CD4-positive, alpha-beta T cell treated with Interleukin-17A for 1 hour (primary cell): ENCODE measurements at places on chromosomes 7 and 10.

DNA sequence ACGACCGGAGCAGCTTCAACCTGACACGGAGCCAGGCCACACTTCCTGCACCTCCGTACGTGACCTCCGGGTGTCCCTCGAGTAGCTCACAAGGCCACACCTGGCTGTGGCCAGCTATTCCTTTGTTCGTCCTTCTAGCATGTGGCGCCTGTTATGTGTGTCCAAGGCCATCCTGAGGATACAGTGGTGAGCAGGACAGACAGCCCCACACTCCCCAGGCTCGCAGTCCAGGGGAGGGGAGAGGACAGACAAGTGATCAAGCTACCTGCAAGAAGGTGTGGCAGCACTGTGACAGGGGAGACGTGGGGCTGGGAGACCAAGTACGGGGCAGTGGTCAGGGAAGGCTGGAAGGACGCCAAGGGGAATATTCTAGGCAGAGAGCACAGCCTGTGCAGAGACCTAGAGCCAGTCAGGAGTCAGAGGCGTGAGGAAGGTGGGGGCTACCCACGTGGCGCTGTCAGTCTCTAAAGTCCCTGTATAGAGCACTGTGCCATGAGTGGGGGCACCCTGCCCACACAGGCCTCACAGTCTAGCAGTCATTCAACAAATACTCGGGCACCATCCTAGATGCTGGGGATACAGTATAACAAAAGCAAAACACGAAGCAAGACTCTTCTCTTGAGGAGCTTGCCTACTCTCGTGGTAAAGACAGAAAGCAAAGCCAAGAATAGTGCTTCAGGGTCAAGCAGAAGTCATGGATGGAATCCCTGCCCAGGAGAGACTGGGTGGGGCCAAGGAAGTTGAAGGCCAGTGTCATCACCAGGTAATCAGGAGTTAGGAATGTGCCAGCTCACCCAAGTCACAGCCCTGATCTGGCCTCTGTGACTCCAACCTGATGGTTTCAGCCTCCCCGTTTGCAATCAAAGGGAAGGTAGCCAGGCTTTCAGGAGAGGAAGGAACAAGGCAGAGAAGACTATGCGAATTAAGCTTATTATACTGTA, 58.6 kb downstream of the PROSER2 start:
- DNase-seq: no peak

GRCh38 chr7:142974626-142975025, 12.5 kb upstream of the KEL start:
- DNase-seq: no peak

GRCh38 chr7:19526639-19527038, 182.2 kb downstream of the POLR1F start:
- no peak for DNase-seq

DNA sequence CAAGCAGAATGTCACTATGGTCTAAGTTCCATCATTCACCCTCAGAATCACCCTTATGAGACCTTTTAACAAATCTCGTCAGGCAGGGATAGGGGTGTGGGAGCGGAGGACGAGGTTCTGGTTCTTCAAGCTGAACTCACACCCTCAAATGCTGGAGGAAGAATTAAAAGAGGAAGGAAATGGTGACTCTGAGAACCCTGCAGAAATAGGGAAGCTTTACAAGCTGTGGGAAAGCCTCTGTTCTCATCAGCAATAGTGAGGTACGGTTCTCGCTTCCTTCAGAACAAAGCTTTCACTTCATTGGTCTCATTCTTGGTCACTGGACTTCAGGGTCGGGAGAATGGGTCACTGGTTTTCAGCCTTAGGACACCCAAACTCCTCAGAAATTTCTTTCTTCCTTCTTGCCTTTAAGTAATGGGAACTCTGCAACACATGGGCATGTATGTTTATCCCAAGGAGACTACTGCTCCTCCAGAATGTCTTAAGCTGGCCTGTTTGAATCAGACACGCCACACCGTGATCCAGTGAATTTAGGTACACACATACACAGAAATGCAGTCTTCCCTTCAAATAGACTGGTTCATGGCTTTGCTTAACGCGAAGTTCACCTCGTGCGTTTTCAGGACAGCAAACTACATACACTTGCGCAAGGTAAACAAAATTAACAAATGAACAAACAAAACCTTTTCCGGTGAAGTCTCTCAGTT, 226.0 kb downstream of the SFMBT2 start:
- peak; percentile 29 for DNase-seq

- no peak for DNase-seq
Measured at GRCh38 chr10:82213784-82214183, 338.8 kb downstream of the NRG3 start.

GRCh38 chr10:104057717-104058116, 28.0 kb downstream of the COL17A1 start:
- DNase-seq: no peak

GRCh38 chr7:87067788-87068187, 8.3 kb upstream of the ELAPOR2 start:
- no peak for DNase-seq

GRCh38 chr7:70668606-70669358, 463.2 kb upstream of the GALNT17 start:
- no peak for DNase-seq

GRCh38 chr10:53957401-53957800, 843.6 kb downstream of the PCDH15 start:
- DNase-seq: no peak

DNA sequence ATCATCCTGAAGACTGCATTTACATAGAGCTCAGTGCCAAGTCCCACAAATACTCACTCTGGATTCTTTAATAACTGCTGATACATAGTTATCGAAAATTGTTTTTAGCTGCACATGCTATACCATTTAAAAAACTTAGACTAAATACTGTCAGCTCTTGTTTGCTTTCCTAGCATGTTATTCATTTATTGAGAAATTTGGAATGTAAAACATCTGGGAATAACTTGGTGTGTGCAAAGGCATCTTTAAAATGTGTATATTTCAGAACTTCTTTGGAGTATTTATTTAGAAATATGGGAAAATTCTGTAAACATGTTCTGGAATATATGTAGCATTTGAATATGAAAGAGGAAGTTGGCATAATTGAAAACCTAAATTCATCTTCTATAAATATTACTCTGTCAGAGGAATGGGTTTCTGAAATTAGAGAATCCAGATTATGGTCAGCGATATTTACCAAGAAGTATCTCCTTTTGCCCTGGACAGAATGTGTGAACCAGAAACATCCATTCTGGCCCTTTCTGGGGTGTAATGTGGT, 119.7 kb downstream of the ARID5B start:
- no peak for DNase-seq

GRCh38 chr7:38629651-38630510, 1.3 kb downstream of the AMPH start:
- DNase-seq: no peak

DNA sequence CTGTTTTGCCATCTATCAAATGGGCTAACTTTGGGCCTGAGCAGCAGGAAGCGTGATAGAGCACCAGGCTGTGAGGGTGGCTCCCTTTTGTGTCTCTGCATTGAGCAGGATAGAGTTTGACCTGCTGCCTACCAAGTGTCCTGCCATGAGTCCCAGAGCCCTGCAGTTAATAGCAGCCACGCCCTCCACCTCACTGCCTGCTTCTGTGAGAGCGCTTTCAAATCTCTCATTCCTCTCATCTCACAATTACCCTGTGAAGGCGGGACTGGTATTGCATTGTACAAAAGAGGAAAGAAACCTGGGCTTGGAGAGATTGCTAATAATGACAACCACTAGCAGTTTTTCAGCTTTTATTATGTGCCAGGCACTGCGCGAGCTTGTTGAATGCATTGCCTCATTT, 39.9 kb downstream of the UNC5B start:
- no peak for DNase-seq

DNA sequence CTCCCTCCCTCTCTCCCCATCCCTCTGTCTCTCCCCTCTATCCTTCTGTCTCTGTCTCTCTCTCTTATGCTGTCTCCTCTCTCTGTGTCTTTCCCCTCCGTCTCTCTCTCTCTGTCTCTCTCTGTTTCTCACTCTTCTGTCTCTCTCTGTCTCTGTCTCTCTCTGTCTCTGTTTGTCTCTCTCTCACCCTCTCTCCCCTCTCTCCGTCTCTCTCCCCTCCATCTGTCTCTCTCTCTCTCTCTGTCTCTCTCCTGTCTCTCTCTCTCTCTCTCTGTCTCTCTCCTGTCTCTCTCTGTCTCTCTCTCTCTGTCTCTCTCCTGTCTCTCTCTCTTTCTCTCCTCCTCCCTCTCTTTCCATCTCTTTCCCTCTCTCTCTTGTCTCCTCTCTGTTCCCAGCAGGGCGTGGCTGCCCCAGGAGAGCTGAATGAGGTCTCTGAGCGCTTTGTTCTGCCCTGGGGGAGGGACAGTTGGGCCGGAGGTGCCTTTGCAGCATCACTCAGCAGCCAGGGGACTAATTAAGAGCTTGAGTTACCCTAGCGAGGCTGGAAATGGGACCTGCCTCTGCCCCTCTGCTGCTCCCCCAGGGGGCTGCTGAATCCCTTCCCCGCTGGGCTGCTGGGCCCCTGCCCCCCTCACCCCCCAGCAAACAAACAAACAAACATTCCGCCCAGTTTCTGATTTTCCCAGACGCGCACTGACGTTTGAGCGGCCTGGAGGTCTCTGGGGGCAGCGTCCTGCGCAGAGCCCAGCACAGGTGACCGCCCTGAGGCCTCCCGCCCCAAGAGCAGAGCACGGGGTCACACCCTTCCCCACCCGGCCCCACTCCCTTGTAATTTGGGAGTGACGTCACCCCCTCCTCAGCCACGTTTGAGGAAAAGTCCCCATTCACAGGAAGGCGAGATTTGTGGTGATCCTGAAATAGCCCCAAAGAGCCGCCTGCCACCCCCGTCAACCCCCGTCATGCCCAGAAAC, 68.1 kb downstream of the PDGFA start:
- no peak for DNase-seq

- no peak for DNase-seq
Measured at GRCh38 chr10:52453501-52453900, 139.4 kb downstream of the DKK1 start.

DNA sequence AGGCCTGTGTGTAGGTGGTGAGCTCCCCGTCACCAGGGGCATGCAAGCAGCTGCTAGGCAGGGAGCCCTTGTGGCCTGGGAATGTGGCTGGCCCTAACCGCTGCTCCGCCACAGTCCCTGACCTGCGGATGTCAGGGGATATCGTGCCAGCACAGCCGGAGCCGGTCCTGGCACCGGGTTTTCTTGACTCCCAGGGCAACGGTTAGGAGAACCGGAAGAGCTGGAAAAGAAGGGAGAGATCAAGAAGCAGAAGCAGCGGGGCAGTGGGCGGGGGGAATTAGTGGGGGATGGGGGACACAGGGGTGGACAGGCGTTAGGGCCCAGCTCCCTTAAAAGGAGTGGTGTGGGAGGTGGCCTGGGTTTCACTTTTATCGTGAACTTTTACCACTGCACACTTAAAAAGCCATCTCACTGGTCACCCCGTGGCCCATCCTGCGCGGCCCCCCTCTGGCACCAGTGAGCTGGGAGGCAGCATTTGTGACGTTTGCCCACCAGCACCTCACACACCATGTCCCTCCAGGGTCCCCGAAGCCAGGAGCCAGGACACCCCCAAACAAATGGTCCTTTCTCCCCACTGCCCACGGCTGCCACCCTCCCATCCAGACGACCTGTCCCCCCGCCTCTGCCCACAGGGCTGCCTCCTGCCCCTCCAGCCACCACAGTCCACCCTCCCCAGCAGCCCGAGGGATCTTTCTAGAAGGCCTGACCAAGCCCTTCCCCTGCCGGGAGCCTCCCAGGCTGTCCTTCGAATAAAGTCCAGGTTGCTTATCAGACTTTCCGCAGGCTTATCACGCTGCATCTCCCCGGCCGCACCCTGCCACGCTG, 1.8 kb upstream of the MICALL2 start:
- peak; percentile 10 for DNase-seq

GRCh38 chr10:80414142-80414895, 6.0 kb downstream of the PRXL2A start:
- DNase-seq: no peak

- no peak for DNase-seq
Measured at GRCh38 chr7:76222333-76222732, 20.6 kb downstream of the SRRM3 start.

DNA sequence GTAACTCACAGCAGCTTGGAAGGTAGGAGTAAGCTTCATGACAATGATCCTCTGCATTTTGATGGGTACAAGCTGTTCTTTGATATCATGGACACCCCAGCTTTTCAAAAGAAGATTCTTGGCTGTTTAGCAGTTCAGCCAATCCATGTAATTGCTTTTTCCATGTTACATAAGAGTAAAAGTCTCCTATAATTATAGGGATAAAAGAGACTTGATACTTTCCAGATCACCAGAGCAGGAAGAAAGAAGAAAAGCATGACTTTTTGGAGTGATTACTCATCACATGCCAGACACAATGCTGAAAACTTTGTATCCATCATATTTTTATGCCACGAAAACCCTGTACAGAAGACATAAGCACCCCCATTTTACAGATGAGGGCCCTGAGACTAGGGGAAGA, 1049.7 kb downstream of the NRG3 start:
- no peak for DNase-seq

GRCh38 chr7:157436763-157437480, 100.1 kb downstream of the DNAJB6 start:
- no peak for DNase-seq

DNA sequence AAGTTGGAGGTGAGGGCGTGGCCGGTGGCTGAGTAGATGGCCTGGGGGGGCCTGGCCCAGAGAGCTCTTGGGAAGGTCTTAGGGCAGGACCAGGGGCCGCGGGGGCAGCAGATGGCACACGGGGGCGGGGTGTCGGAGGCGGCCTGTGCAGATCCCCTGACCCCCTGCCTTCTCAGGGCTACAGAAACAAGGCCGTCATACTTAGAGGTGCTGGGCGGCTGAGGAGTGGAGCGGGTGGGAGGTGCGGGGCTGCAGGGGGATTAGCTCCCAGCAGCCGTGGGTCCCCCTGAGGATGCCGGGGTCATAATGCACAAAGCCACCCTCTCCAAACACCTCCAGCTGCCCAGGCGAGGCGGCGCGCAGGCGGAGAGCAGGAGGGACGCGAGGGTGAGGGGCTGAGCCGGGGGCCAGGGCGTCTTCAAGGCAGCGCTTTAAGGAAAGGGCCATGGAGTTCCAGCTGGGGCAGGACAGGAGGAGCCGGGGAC, 40.4 kb upstream of the ZNF32 start:
- DNase-seq: no peak

GRCh38 chr7:151777908-151778670, 98.8 kb downstream of the PRKAG2 start:
- no peak for DNase-seq

- no peak for DNase-seq
Measured at GRCh38 chr10:6486309-6486708, 93.8 kb downstream of the PRKCQ start.

DNA sequence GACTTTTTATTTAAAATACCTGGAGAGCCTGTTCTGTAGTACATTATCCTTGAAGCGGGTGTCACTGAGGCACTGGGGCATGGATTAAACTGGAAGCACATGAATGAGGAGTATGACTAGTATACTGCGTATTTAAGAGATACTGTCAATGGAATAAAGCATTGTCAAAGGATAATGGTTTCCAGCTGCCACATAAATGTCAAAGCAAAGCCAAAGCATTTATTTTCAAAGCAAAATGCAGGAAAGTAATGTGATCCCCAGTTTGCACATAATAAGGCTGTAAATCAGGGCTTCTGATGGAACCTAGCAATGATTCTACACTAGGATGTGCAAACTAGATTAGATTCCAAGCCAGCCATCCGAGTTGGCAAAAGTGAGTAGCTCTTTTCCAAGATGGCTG, 240.1 kb downstream of the POU6F2 start:
- no peak for DNase-seq
